GM12892 (cell line): ENCODE measurements at places on chromosomes 2 and 18.

DNA sequence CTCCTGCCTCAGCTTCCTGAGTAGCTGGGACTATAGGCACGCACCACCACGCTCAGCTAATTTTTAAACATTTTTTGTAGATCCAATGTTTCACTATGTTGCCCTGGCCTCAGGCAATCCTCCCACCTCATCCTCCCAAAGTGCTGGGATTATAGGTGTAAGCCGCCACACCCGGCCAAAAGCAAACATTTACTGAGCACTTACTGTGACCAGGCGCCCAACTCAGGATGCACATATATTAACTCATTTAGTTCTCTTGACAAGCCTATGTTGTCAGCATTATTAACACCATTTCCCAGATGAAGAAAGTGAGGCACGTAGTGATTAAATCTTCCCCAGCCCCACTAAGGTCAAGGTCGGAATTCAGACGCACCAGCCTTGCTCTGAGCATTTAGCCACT, 41.1 kb downstream of the TMEM37 start:
- DNase-seq = no peak

GRCh38 chr2:98412751-98413458, 31.8 kb upstream of the INPP4A start:
- no peak for DNase-seq

GRCh38 chr2:217331523-217332416, 471.9 kb upstream of the TNP1 start:
- no peak for DNase-seq

GRCh38 chr2:151984424-151985083, 114.3 kb downstream of the CACNB4 start:
- DNase-seq = no peak

- no peak for DNase-seq
These were observed 91.8 kb downstream of the ACVR1 start for GRCh38 chr2:157784169-157784822.

DNA sequence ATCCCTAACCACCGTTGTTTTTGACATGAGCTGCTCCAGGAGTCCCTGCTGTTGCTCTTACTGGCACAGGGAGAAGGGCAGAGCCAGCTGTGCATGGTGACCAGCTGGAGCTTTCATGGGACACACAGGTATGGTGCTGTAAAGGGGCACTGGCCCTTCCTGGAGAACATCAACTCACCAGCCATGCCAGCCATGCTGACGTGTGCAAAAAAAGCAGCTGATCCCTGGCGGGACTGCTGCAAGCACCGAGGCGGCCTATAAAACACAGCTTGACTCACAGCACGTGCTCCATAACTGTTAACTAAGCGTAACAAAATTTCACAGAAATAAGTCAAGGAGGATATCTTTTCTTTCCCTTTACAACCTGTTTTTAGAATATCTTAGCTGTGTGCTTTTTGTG, 165.1 kb downstream of the TMEM163 start:
- DNase-seq = no peak
